ENCODE measurements at places on chromosomes 1 and 21.

GRCh38 chr1:157352817-157353408 lies 199.4 kb downstream of the FCRL5 start:
- DNase-seq: no peak

GRCh38 chr1:86739648-86740509 lies 35.5 kb downstream of the SH3GLB1 start:
- no peak for DNase-seq

GRCh38 chr1:186974774-186975181 lies 146.0 kb downstream of the PLA2G4A start:
- DNase-seq: no peak

DNA sequence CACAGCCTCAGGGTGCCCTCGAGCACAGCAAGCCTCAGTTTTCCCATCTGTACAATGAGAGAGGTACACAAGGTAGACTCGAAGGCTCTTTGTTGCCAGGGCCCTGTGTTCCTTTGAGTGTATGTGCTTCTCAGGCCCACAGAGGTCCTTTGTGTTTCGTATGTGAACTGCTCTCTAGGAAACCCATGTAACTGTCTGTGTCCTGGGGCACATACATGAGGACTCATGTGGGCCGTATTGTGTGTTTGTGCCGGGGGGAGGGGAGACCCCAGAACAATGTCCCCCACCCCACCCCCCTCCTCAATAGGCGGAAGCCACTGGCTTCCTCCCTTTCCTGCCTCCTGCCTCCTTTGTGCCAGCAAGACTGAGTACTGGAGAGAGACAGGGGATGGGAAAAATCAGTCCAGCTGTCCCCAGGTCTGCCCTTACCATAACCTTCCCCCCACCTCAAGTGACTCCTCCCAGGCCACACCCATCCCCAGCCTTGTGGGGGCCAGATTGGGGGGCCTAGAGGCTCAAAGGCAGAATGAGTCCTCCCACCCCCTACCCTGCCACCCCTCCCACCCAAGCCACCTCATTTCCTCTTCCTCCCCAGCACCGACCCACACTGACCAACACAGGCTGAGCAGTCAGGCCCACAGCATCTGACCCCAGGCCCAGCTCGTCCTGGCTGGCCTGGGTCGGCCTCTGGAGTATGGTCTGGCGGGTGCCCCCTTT lies at the start of gene TIE1:
TSS of gene TIE1 (plus strand) at position 605 of the 717 bp plus-strand sequence. CDS start at position 695, 90 bp downstream.
- DNase-seq: no peak

- DNase-seq: no peak
Observed at GRCh38 chr1:180501865-180502360, 464 bp downstream of the ACBD6 start.

GRCh38 chr1:20072771-20073170 lies 2.8 kb downstream of the PLA2G5 start:
- DNase-seq: no peak

DNA sequence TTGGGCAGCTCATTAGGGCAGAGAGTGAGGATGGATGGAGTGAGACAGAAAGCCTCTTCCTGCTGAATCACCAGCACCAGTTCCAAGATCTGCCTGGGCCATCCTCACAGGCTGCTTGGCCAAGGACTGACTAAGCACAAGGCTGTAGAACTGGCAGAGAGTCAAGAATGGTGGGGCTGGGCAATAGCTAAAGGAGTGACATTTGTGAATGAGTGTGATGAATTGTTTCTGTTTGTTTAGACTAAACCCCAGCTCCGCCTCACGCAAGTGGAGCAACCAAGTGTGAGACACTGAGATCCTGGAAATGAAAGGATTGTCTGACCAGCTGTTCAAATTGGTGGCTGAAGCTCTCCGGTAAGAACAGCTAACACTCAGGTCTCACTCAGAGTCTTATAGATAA lies 38.6 kb downstream of the BRINP2 start:
- DNase-seq: no peak

- no peak for DNase-seq
Observed at GRCh38 chr1:23525558-23526250, 5.3 kb downstream of the E2F2 start.

DNA sequence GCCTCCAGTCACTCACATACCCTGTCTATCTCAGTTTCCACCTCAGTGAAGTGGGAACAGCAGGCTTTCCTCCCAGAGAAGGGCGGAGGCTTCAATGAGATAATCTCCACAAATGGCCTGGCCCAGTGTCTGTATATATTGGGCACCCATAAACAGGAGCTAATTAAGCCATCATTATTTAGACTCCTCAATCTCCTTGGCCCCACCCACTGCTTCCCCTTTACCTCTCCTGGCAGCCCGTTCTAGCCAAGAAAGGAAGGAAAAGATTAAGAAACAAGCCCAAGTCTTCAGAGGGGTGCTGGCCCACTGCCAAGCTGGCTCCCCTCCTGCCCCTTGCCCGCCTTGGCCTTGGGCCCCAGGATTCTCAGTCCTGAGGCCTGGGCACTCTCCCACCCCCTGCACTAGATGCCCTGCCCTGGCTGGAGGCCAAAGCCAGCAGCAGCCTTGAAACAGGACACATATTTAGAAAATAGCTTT lies 15.9 kb upstream of the EPB41 start:
- no peak for DNase-seq

- no peak for DNase-seq
Observed at GRCh38 chr1:8908388-8909151, 30.1 kb upstream of the ENO1 start.

DNA sequence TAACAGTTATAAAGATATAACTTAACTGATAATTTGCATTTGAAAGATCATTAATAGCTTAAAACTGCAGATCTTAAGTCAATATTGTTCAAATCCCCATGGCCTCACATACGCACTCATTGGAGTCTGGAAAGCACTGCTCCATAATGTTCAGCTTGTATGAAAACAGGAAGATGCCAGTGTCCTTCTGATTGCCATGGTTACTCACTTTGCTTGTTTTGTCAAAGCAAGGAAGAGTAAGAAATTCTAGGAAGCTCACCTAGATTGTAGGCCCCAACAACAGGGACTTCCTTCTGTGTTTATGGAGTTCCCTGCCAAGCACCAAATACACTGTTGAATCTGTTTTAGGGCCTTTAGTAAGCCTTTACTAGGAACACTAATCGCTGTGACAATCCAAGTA lies 10.9 kb downstream of the GAS5 start:
- DNase-seq: no peak

- DNase-seq: no peak
Observed at GRCh38 chr1:64031236-64031635, 172.2 kb upstream of the UBE2U start.

DNA sequence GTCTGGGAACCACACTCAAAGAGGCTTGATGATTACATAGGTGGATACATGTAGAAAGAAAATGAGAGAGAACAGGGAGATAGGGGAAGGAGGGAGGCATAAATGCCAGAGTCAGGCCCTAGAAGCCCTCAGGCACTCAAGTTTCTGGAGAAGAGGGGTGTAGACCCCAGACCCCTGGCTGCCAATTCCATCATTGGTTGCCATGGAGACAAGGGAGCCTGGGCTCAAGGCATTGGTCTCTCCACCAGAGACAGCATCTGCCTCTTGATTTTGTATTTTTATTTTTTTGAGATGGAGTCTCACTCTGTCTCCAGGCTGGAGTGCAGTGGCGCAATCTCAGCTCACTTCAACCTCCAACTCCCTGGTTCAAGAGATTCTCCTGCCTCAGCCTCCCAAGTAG lies 114.3 kb upstream of the GRIK3 start:
- no peak for DNase-seq

DNA sequence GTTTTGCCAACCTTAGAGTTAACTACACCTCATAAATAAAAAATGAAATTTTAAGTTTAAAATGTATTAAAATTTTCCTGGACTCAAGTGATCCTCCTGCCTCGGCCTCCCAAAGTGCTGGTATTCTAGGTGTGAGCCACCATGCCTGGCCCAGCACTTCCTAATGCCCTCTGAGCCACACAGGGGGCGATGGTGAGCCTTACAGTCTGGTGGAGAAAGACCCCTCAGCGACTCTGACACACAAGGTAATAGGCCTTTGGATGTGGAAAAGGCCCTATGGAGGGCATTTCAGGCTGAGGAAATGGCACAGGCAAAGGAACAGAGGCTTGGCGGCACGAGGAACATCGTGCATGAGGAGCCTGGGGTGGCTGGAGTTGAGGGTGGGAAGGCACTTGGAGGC lies 6.7 kb downstream of the CITED4 start:
- no peak for DNase-seq

DNA sequence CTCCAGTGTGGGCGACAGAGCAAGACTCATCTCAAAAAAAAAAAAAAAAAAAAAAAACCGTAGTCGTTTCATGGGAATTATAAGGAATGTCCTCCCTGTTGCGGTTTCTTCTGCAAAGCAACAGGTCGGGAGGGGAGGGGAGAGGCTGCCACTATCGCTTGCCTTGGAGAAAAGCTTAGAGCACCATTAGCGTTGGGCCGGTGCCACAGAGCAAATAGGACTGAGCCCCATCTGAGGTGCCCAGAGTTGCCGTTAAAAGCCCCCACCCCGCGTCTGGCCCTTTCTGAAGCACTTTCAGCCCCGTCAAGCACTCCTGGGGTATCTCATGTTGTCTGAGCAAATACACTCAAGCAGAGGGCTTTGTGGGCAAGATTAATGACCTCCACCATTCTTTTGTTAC lies 2.2 kb downstream of the RIPPLY3 start:
- DNase-seq: no peak

- DNase-seq: peak; percentile 63
Observed at GRCh38 chr1:12179111-12179519, 12.3 kb downstream of the TNFRSF1B start.

GRCh38 chr1:32250893-32251716 lies at the start of gene LCK:
Gene LCK, plus strand, starts transcription at chr1:32251265. Its CDS starts 23,065 bp downstream, at chr1:32274330.
- DNase-seq: no peak

DNA sequence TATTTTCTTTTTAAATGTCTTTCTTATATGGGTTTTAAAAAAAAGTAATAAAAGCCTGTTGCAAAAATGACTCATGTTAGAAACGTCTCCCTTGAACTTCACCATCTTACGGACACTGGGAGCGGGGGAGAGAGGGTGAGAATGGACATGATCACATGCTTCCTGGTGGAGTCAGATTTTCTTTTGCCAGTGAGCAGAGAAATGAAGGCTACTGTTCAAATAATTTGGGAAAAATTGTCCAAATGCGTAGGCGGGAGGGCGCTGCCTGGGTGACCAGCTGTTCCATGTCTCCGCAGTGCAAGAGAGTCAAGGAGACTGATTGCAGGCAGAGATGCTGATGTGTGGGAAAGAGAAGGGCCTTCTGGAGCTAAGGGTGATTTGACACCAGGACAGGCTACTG lies 23.1 kb downstream of the EIF2D start:
- DNase-seq: no peak

DNA sequence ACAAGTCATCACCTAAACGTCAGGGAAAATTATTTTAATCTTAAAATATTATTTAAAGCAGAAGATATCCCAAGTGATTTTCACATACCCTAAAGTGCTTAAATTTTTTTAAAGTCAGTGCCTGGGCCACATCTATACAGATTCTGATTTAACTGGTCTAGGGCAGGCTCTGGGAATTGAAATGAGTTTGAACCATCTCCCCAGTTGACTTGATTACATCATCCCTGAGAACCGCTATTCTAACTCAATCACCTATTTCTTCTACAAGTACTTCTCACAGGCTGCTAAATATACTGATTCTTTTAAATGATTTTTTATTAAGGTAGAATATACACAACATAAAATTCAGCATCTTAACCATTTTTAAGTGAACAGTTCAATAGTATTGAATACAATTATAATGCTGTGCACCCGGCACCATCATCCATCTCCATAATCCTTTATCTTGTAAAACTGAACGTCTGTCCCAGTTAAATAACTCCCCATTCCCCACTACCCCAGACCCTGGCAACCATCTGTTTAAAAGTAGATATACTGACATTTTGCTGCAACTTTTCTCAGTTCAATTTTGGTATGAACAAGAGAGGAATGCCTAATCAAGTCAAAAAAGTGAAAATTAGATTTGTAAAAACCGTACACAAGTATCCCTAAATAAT lies 19.5 kb downstream of the GART start:
- DNase-seq: no peak

GRCh38 chr1:151175863-151176262 lies at the start of gene TMOD4:
Gene TMOD4, minus strand, starts transcription at chr1:151175981. Its CDS starts 1,106 bp downstream, at chr1:151174875.
- DNase-seq: no peak

DNA sequence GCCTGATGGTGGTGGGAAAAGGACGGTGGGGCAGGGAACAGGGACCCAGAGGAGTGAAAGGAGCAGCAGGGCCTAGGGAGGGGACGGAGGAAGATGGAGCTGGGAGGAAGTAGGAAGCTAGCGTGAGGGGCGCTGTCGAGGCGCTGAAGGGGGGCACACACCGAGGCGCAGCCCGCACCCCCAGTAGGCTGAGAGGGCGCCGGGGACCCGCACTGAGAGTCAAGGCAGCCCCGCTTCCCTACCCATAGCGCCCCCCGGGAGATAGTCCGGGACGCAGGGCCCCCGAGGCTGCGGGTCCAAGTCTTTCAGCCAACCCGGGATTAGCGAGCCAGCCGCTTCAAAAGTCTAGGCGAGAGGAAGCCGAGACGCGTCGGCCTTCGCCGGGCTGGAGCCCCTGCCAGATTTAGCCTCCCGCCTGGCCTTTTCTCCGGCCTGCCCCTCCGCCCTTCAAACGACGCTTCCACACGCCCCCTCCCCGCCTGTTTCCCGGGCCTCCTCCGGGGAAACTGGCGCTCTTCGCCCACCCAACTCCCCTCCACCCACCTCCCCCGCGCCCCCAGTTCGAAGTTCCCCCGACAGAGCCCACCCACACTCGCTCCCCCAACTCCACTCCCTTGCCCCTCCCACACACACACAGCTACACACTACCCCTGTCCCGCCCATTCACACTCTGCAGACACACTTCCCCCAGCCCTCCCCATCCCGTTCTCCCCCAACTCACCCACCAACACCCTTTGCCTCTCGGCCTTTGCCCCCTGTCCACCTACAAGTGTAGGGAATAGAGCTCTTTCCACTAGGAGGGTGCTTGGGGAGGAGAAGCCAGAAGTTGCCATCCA lies 7.8 kb upstream of the PROX1 start:
- DNase-seq: no peak

DNA sequence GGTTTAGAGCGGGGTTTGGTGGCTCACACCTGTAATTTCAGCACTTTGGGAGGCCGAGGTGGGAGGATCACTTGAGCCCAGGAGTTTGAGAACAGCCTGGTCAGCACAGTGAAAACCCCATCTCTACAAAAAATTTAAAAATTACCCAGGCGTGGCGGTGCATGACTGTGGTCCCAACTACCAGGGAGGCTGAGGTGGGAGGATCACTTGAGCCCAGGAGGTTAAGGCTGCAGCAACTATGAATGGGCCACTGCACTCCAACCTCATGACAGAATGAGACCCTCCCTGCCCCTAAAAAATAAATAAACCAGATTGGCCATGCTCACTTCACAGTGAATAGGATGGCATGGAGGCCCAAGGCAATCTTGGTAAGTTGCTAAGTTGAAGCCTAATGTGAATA lies 168.9 kb downstream of the RHOU start:
- DNase-seq: no peak

GRCh38 chr1:152127673-152128072 lies 12.4 kb upstream of the TCHH start:
- no peak for DNase-seq

All from HCT116 (cell line).